ENCODE measurements at places on chromosomes 12 and 14.

DNA sequence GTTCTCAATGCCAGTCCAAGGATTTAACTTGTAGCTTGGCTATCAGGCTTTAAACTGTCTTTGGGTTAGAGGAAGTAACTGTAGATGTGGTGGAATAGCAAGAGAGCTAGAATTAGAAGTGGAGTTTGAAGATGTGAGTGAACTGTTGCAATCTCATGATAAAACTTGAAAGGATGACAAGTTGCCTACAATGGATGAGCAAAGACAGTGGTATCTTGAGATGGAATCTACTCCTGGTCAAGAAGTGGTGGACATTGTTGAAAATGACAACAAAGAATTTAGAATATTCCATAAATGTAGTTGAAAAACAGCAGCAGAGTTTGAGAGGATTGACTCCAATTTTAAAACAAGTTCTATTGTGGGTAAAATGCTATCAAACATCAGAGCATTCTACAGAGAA, 199.0 kb downstream of the DUSP6 start:
- no peaks in the 10 kb centered on the region for H3K36me3 ChIP-seq
- no peaks in the 10 kb centered on the region for H3K27me3 ChIP-seq
- H3K4me1 ChIP-seq, result peaks cover 7% of the 10 kb centered on the region
- no peak for DNase-seq
- no peak overlapping the region for H3K4me3 ChIP-seq

- peaks cover 8% of the 10 kb centered on the region for H3K36me3 ChIP-seq
- peaks cover 42% of the 10 kb centered on the region for H3K4me1 ChIP-seq
- H3K27ac ChIP-seq, result peak overlapping the region; percentile 100
- peak overlapping the region; percentile 99 for H3K4me3 ChIP-seq
- H3K27me3 ChIP-seq, result no peaks in the 10 kb centered on the region
Measured at GRCh38 chr12:106956048-106956578, 406 bp downstream of the TMEM263 start.

DNA sequence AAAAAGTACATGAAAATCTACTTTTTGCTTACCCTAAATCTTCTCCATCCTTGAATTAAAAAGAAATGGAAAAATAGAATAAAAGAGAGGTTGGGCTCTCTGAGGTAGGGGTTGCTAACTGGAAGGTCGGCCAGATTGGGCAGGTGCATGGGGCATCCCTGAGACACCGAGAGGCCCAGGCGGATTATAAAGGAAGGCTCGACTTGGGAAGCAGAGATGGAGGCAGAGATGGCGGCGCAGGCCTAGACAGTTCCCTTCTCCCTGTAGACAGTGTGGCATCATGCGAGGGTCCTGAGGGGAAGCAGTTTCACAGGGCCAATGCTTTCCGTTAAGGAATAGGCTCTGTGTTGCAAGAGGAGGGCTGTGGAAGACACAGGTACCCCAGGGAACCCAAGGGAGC, 3.7 kb upstream of the KRT74 start:
- peaks cover 61% of the 10 kb centered on the region for H3K27me3 ChIP-seq
- no peak overlapping the region for H3K4me3 ChIP-seq
- peak; percentile 59 for DNase-seq
- H3K36me3 ChIP-seq, result no peaks in the 10 kb centered on the region

DNA sequence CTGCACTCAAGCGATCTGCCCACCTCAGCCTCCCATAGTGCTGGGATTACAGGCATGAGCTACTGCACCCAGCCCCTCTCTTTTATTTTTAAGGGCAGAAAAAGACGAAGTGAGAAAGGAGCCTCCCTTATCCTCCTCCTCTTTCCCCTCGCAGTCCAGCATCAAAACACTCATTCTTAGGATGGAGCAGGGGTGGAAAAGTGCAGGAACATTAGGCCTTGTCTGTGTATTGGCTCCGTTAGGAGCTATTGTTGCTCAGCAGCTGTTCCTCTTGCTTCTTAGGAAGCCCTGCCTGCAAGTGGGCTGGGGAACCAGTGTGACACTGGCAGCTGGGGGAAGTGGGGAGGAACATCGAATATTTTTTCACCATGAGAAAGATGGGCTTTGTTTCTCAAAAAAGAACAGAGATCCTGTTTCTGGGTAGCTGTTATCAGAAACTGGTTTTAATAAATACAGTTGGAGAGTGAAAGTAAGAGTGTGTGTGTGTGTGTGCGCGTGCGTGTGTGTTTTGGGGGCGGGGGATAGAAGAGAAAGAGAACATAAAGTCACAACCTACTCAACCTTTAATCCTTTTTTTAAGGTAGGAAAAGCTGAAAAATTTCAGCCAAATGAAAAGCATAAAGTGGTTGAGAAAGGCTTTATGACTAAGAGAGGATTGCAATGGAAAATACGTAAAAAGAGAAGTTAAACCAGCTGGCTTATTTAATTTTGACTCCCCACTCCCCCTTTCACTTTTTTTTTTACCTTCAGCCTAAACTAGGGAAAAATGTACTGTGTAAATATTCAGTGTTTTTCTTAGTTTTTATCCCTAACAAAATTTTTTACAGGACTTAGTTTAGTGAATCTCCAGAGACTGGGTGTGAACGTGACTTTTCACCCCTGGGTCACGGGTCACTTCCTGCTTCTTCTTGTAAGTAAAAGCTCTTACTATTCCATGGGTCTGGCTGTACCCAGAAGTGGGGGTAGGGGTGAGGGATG, 197.2 kb upstream of the PLEKHG7 start:
- H3K27ac ChIP-seq, result peak overlapping the region; percentile 96
- peak overlapping the region; percentile 68 for H3K4me3 ChIP-seq
- no peak for DNase-seq
- H3K4me1 ChIP-seq, result peaks cover 40% of the 10 kb centered on the region
- H3K27me3 ChIP-seq, result no peaks in the 10 kb centered on the region

- H3K4me3 ChIP-seq, result no peak overlapping the region
- DNase-seq, result no peak
- H3K27ac ChIP-seq, result no peak overlapping the region
- no peaks in the 10 kb centered on the region for H3K36me3 ChIP-seq
Measured at GRCh38 chr12:9754099-9754927, 6.4 kb downstream of the CD69 start.

DNA sequence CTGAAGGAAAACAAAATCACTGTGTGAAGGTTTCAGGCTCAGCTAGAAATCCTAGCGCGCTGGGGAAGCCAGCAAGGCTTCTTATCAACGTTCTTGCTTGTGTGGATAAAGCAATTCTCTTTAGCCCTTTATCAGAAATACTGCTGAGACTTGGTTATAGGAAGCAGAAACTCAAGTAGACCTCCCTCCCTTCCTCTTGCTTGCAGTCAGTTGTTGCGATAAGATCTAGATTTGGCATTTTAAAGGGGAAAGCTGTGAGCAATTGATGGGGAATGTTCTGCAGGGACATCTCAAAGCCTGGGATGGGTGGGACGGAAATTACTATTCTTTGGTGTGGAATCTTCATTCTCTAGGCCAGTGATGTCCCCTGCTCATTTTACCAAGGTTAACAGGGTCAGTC, 76.4 kb upstream of the ANO4 start:
- peaks cover 9% of the 10 kb centered on the region for H3K4me1 ChIP-seq
- H3K27me3 ChIP-seq, result peaks cover 37% of the 10 kb centered on the region
- no peak overlapping the region for H3K27ac ChIP-seq
- no peak for DNase-seq
- no peaks in the 10 kb centered on the region for H3K36me3 ChIP-seq

DNA sequence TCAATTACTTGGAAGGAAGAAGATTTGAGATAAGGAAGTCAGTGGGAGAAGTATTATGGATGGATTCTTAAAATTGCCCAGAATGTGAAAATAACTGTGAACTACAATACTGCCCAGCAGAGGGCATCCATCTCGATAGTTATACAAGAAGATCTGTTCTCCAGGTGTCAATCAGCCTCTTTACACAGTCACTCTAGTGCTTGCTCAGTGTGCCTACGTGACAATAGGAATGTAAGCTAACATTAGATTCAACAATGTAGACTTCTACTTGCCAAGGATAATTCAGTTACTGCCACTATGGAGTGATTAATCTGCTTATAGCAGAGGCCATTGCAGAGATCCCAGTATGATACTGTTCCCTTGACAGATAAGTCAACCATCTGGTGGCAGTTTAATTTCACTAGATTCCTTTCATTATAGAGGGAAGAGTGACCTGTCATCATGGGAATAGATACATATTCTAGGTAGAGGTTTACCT, 10.6 kb upstream of the MAP4K5 start:
- H3K27ac ChIP-seq, result no peak overlapping the region
- H3K4me3 ChIP-seq, result no peak overlapping the region
- H3K4me1 ChIP-seq, result peaks cover 9% of the 10 kb centered on the region
- H3K27me3 ChIP-seq, result no peaks in the 10 kb centered on the region
- H3K36me3 ChIP-seq, result no peaks in the 10 kb centered on the region

DNA sequence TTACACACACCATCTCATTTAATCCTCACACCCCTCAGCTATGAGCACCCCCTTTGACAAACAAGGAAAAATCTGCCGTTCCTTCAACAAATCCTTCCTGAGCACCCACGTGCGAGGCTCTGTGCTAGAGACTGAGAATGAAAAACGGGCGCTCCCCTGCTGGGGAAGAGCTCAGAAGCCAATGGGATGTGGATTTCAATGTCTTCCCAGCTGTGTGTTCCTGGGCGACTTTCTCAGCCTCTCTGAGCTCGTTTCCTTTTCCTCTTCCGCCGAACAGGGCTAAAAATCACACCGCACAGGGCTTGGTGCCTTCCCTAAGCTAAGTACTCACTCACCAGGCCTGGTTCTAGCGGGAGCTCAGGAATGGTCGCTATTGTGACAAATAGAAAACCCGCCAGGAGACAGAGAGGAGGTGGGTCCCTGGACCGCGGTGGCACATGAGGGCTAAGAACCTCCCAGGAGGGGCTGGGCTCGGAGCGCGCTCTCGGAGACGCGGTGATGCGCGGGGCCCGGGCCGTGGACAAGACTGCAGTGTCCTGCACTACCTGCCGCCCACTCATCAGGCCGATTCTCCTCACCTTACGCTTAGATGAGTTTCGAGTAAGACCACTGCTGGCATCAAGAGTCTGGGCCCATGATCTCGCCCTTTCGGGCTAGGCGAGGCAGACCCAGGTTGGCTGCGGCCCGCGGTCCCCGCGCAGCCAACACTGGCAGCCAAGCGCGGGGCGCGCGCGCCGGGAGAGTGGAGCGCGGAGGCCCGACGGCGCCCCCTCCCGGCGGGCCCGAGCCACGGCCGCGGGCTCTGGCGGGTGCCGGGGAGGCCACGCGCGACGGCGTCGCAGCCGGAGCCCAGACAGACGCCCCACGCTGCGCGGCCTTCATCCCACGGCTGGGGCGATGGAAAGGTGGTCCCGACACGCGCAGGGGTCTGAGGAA, 17.0 kb downstream of the ZDHHC22 start:
- peaks cover 34% of the 10 kb centered on the region for H3K27me3 ChIP-seq
- H3K27ac ChIP-seq, result no peak overlapping the region
- H3K36me3 ChIP-seq, result peaks cover 5% of the 10 kb centered on the region
- H3K4me1 ChIP-seq, result peaks cover 9% of the 10 kb centered on the region
- peak overlapping the region; percentile 70 for H3K4me3 ChIP-seq

DNA sequence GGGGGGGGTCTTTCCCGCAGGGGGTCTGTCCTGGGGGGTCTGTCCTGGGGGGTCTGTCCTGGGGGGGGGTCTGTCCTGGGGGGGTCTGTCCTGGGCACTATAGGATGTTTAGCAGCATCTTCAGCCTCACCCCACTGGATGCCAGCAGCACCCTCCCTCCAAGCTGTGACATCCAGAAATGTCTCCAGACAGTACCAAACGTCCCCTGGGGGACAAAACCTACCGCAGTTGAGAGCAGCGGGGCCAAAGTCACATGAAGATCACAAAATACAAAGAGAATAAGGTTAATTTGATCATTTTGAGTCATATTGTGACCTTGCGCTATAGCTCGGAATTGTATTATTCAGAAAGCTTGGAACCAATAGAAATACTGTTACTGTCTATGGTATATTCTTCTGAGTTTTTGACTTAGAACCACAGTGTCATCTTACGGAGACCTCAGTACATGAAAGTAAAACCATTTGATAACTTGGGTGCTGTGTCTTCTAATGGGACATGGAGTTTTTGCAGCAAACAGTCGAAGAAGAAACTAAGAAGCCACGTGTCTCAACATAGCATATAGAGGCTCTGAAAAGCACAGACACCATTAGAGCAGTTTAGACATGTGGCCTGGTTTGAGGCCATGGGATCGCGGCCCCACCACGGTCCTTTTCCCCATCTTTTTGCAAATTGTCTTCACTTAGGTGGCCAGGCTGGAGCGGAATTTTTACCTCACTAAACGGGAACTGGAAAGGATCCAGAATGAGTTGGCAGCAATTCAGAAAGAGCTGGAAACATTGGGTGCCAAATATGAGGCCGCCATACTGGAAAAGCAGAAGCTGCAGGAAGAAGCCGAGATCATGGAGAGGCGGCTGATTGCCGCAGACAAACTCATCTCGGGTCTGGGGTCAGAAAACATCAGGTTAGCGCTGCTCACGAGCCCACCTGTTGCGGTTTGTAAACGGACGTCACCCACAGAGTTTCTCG, 59.9 kb downstream of the CCDC92 start:
- H3K27me3 ChIP-seq, result peaks cover 8% of the 10 kb centered on the region
- peak; percentile 37 for DNase-seq
- no peak overlapping the region for H3K4me3 ChIP-seq
- no peaks in the 10 kb centered on the region for H3K36me3 ChIP-seq

GRCh38 chr12:66118240-66118891, 12.2 kb downstream of the LLPH start:
- H3K36me3 ChIP-seq, result peaks cover 2% of the 10 kb centered on the region
- no peaks in the 10 kb centered on the region for H3K27me3 ChIP-seq

GRCh38 chr14:99807413-99808153, 14.4 kb downstream of the EML1 start:
- peaks cover 2% of the 10 kb centered on the region for H3K36me3 ChIP-seq
- H3K4me3 ChIP-seq, result no peak overlapping the region
- DNase-seq, result no peak
- peaks cover 16% of the 10 kb centered on the region for H3K4me1 ChIP-seq
- H3K27ac ChIP-seq, result peak overlapping the region; percentile 66

DNA sequence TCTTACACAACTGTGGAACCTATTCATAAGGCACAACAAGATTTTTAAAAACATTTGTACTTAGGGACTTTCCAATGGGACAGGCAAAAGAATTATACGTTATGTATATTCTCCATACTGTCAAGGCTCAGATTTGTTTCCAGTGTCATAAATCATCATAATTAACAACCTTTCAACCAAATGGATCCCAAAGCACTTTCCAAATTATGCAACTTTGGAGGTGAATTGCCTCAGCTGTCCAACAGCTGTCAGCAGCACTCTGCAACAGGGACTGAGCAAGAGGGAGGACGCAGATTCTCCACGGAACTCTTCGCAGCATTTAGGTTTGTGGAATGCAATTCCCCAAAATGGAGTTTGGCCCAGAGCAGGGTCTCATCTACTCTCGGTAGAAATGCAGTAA, 186.6 kb downstream of the PAX9 start:
- H3K36me3 ChIP-seq, result no peaks in the 10 kb centered on the region
- peaks cover 24% of the 10 kb centered on the region for H3K27me3 ChIP-seq
- DNase-seq, result no peak

DNA sequence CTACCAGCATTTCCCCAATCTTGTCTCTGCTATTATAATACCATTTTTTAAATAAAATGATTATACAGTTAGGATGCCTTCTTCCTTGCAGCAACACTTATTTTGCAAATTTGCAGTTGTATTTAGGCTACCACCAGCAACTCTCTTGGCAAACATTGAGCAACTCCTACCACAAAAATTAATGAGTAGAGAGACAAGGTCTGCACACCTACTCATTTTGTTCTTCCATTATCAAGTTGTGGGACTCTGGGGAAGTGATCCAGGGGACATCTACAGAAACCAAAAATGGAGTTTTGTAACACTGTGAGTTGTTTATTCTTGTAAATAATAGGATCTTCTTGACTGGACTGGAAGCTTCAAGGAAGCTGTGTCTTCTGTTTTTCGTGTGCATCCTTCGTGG, 38.6 kb downstream of the DGLUCY start:
- peaks cover 3% of the 10 kb centered on the region for H3K36me3 ChIP-seq
- H3K27me3 ChIP-seq, result peaks cover 6% of the 10 kb centered on the region
- H3K4me1 ChIP-seq, result peaks cover 30% of the 10 kb centered on the region
- DNase-seq, result no peak
- H3K27ac ChIP-seq, result no peak overlapping the region

All from chondrocyte (in vitro differentiated cells).